ENCODE measurements at places on chromosomes 3 and 15.
A peak's percentile ranks its signal among the peaks of the same experiment; 100 is the strongest.

DNA sequence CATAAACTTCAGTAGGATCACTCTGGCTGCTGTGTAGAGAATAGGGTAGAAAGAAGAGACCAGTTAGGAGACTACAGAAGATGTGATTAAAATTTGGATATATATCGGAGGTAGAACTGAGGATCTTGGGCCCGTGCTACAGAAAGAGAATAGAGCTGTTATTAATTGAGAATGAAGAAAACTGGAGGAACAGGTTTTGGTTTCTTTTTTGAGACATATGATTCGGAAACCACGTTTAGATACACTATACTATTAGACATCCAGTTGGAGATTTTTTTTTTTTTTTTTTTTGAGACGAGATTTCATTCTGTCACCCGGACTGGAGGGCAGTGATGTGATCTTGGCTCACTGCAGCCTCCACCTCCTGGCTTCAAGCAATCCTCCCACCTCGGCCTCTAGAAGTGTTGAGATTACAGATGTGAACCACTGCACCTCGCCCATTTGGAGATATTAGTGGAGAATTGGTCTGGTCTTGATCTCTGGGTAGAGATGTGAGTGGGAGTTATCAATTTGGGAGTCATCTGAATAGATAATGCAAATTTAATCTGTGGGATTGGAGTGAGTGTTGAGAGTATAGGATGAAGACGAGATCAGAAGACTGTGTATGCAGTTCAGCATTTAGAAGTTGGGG is 50.9 kb downstream of the TCF12 start:
- DNase-seq = no peak

DNA sequence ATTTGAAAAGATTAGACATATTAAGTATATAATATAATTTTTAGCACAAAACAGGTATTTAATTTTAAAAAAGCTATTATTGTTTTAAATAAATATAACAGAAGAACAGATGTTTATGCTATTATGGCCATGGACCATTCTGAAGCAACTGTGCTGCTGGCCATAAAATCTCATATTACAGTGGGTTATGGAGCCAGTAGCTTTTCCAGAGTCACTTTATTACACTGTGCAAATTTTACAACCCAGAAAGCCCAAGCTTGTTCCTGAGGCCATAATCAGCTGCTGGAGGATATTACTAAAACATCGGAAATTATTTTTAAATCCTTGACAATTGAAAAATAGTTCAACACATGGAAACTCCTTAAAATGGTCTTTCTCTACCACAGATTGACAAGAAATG is 557.3 kb upstream of the KCNMB2 start:
- DNase-seq = no peak

DNA sequence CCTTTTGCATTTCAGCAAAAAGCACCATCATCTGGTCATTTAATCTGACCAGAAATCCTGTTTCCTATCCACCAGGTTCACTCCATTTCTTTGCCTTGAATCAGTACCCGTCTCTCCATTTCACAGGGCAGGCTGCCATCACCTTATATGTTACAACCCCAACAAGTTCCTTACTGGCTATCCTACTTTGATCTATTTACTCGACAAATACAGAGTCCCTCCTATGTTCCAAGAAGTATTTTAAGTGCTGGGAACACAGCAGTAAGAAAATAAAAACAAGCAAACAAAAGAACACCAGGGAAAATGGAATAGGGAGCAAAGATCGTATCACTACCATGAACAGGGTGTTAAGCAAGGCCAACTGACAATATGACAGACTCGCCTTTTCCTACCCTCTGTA is 295.2 kb upstream of the WNT5A start:
- DNase-seq = no peak

DNA sequence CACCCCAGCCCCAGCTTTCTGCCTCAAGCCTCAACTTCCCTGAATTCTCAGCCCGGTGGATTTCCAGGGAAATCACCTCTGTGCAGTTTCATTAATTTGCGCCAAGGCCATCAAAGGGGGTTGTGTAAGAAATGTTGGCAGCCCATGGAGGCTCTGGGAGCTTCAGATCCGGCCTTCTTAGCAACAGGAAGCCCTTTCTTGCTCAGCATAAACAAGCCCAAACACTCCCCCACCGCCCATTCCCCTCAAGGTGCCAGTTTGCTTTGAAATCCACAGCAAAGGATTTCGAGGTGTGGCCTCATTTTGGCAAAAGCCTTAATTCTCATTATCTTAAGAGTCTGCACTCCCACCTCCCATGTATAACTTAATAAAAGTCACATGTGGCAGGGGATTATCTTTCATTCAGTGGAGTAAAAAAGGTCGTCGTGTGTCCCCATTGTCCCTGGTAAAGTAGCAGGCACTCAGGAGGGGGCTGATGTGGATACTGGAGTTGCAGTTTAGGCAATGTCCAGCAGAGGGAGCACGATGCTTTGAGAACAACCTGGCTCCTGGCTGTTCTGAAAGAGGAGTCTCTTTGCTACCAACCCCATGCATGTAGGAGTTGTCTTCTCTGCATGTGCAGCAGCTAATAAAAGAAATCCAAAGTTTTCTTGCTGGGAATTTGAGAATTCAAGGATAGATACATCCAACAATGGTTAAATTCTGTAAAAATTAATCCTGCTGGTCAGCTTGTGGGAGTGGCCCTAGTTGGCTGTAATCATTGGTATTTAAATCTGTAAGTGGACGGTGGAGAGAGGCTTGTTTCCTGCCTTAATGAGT is 39.5 kb downstream of the EBLN2 start:
- DNase-seq = peak; percentile 93

- no peak for DNase-seq
These were observed 9.1 kb downstream of the RASL12 start for GRCh38 chr15:65058394-65059368.
